ENCODE measurements at places on chromosomes 1 and 21.
A peak's percentile ranks its signal among the peaks of the same experiment; 100 is the strongest.

GRCh38 chr21:41168391-41169257 lies 664 bp downstream of the BACE2 start:
- peak overlapping the region; percentile 63 for H3K4me3 ChIP-seq
- H3K27me3 ChIP-seq, result peaks cover 45% of the 10 kb centered on the region
- peaks cover 8% of the 10 kb centered on the region for H3K4me1 ChIP-seq
- peaks cover 1% of the 10 kb centered on the region for H3K36me3 ChIP-seq
- peak overlapping the region; percentile 50 for H3K27ac ChIP-seq

GRCh38 chr21:41653954-41654491 lies 112.8 kb downstream of the RIPK4 start:
- H3K27ac ChIP-seq, result no peak overlapping the region
- peaks cover 2% of the 10 kb centered on the region for H3K27me3 ChIP-seq
- no peaks in the 10 kb centered on the region for H3K4me1 ChIP-seq
- H3K36me3 ChIP-seq, result no peaks in the 10 kb centered on the region
- DNase-seq, result no peak
- H3K4me3 ChIP-seq, result no peak overlapping the region

GRCh38 chr1:177915641-177916040 lies 54.2 kb downstream of the SEC16B start:
- DNase-seq, result no peak
- H3K27me3 ChIP-seq, result peaks cover 1% of the 10 kb centered on the region
- H3K36me3 ChIP-seq, result no peaks in the 10 kb centered on the region
- no peaks in the 10 kb centered on the region for H3K4me1 ChIP-seq

GRCh38 chr1:204456826-204457442 lies 37.7 kb downstream of the PIK3C2B start:
- peak overlapping the region; percentile 19 for H3K27ac ChIP-seq
- H3K27me3 ChIP-seq, result no peaks in the 10 kb centered on the region
- H3K36me3 ChIP-seq, result peaks cover 39% of the 10 kb centered on the region
- no peak overlapping the region for H3K4me3 ChIP-seq

DNA sequence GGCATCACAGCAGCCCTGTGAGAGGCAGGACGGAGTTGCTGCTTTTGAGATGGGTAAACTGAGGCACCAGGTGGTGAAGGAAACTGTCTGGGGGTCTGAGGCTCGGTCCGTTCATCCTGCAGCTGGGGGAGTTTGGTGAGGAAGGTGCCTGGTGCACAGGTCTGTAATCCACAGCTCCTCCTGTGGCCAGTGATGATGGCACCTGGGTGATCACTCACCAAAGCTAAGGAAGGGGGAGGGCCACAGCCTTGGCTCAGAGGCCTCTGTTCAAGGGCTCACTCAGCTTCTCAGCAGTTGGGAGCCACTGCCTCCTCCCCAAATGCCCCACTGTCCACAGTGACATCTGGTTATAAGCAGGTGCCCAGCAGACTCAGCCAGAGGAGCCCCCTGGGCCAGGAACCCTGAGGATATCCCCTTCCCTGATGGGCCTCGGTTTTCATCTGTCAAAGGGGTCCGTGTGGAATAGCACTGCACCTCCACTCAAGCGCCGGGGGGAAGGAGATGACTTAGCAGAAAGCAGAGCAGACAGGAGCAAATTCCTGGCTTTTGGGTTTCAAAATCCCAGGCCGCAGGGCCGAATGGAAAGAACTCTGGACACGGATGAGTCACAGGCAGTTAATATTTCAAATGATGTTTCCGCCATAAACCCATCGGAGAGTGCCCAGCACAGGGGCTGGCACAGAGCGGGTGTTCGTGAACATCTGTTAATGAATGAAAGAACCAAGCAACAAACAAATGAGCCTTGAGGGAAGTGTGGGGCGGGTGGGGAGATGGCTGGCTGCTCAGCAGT lies 82.8 kb downstream of the DMRTB1 start:
- H3K27ac ChIP-seq, result no peak overlapping the region
- DNase-seq, result peak; percentile 20
- no peaks in the 10 kb centered on the region for H3K36me3 ChIP-seq
- H3K4me3 ChIP-seq, result no peak overlapping the region
- no peaks in the 10 kb centered on the region for H3K27me3 ChIP-seq

- no peak overlapping the region for H3K27ac ChIP-seq
- peaks cover 3% of the 10 kb centered on the region for H3K4me1 ChIP-seq
- DNase-seq, result no peak
- peaks cover 31% of the 10 kb centered on the region for H3K36me3 ChIP-seq
- no peak overlapping the region for H3K4me3 ChIP-seq
Observed at GRCh38 chr1:70434253-70434859, 23.3 kb downstream of the CTH start.

- H3K36me3 ChIP-seq, result no peaks in the 10 kb centered on the region
- no peaks in the 10 kb centered on the region for H3K4me1 ChIP-seq
- no peak overlapping the region for H3K4me3 ChIP-seq
- no peaks in the 10 kb centered on the region for H3K27me3 ChIP-seq
- H3K27ac ChIP-seq, result no peak overlapping the region
Observed at GRCh38 chr1:95994643-95995042, 726.9 kb upstream of the PTBP2 start.

GRCh38 chr1:25195835-25196234 lies 36.5 kb downstream of the SYF2 start:
- no peak overlapping the region for H3K27ac ChIP-seq
- DNase-seq, result no peak
- H3K27me3 ChIP-seq, result no peaks in the 10 kb centered on the region
- no peaks in the 10 kb centered on the region for H3K36me3 ChIP-seq

DNA sequence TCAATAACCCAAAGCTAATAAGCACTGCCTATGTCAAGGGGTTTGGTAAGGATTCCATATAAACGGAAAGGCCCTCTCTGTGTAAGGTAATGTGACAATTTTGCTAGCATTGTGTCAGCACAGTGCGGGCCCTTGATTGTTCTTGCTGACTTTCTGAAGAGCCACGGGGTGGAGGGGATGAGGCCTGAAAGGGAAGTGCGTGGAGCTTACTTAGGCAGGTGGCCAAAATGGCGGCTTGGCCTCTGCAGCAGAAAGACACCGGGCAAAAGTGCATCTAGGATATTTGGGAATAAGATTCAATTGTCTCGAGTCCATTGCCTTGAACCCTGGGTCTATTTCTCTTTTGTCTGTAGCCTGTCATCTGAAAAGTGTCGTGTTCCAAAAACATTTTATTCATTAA lies 114.3 kb downstream of the TGFB2 start:
- H3K27me3 ChIP-seq, result peaks cover 6% of the 10 kb centered on the region
- H3K27ac ChIP-seq, result no peak overlapping the region
- H3K4me1 ChIP-seq, result no peaks in the 10 kb centered on the region
- no peaks in the 10 kb centered on the region for H3K36me3 ChIP-seq
- DNase-seq, result no peak

DNA sequence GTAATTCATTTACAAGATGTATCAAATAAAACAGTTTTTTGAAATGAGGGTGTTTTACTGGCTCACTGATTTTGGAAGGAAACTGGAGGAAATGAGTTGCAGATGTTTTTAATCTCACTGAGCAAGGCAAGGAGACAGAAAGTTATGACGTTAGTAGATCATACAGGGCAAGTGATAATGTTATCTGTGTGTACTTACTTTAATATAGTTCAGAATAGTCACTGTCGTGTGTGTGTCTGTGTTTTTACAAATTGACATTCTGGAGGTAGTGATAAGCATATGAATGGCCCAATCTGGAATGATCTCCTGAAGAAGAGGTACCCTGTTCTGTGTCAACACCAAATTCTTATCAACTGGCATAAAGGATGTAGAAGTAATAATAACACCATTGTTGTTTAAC lies 1.9 kb upstream of the GBP4 start:
- peak overlapping the region; percentile 30 for H3K4me3 ChIP-seq
- H3K27me3 ChIP-seq, result no peaks in the 10 kb centered on the region
- H3K4me1 ChIP-seq, result peaks cover 71% of the 10 kb centered on the region
- peak overlapping the region; percentile 98 for H3K27ac ChIP-seq
- H3K36me3 ChIP-seq, result peaks cover 20% of the 10 kb centered on the region
- no peak for DNase-seq

DNA sequence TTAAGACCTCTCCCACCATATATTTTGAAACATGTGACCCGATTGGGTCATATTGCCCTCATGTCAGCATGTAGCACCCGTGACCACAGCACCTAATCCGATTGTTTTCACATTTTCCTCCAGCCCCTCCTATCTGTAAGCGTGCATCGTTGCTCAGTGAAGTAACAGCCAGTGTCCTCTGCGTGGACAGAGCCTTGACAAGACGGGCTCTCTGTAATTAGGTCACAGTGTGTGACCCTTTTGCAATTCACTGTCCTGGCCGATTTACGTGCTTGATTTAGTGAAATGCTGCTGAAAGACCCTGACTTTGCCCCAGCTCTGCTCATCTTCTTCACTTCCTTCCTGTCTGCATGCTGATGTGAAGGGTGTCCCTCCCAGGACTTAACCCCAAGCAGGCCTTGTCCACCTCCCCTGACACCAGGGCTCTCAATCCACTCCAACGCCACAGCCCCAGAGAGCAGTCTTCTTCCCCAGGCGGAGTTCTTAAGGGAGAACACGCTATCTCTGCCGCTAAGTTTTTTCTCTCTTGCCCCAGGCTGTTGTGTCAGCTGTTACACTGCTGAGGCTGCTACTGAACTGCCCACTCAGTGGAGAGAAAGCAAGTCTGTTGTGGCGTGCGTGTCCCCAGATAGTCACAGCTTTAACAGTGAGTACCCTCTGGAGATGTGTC lies 19.4 kb downstream of the URB2 start:
- H3K4me3 ChIP-seq, result no peak overlapping the region
- H3K36me3 ChIP-seq, result peaks cover 30% of the 10 kb centered on the region
- DNase-seq, result no peak

DNA sequence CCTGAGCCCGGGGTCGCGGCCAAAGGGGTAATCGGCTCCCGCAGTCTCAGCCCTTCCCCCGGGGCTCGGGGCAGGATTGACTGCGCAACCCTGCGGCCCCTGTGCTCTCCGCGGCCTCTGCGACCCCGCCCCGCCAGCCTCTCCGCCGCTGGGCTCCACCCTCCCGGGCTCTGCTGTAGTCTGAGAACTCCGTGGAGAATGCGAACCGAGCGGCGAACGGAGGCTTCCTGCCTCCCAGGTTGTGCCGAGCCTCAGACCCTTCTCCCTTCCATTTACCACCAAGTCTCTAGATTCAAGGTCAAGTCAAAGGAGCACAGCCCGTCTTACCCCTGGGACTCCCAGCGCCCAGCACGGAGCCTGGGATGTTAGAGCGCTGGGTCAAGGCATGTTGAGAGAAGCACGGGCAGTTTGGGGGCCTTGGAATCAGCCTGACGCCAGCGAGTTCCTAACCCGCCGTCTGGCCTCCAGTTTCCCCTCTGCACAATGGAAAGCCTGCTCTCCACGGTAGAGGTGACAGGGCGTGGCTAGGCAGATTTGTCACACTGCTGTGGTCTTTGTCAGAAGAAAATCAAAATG lies 3.0 kb downstream of the ATP2B4 start:
- no peaks in the 10 kb centered on the region for H3K36me3 ChIP-seq
- H3K4me3 ChIP-seq, result peak overlapping the region; percentile 91
- DNase-seq, result peak; percentile 77
- peaks cover 55% of the 10 kb centered on the region for H3K4me1 ChIP-seq
- H3K27me3 ChIP-seq, result no peaks in the 10 kb centered on the region
- H3K27ac ChIP-seq, result peak overlapping the region; percentile 80
